Activated naive CD4-positive, alpha-beta T cell treated with anti-CD3 and anti-CD28 coated beads, Interleukin-2, amount 10 ng/mL, durations not matched to agents 7 days and 5 days (primary cell): ENCODE measurements at places on chromosomes 3 and 15.

DNA sequence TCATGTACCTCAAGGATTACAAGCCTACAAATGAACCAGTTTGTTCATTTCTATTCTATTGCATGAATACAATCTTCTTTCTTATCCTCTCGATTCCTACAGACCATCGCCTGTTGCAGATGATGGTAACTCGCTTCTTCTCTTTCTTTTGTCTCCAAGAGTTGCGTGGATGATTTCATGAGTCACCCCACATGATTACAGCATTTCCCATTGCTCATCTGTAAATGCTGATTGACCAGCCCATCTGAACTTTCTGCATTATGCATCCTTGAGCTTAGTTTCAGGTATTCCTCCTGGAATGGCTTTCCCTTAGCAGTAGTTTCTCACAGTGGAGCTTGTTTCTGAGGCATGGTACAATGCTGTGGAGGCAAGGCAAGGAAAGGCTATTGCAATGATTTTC, 109.6 kb upstream of the TOPAZ1 start:
- no peak for DNase-seq

DNA sequence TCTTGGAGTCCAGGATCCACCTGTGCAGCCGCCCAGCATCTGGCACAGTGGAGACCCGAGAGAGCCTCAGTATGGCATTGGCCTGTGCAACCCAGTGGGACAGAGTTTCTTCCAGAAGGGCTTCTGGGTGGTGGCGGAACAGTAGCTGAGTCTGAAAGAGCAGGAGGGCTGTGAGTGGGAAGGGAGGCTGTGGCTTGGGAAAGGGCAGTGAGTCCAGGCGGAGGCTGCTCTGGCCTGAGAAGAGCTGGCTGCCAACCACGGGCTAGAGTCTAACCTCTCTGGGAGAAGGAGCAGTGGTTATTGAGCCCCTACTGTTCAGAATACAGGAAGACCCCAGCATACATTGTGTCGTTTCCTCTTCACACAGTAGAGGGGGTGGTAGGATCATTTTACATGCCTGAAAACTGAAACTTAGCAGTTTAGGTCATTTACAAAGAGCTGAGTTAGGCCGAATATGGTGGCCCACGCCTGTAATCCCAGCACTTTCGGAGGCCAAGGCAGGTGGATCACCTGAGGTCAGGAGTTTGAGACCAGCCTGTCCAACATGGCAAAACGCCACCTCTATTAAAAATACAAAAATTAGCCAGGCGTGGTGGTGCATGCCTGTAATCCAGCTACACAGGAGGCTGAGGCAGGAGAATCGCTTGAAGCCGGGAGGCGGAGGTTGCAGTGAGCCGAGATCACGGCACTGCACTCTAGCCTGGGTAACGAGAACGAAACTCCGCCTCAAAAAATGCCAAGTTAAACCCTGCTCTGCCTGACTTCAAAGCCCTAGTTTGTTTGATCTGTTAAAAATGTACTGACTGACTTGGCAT, 3.2 kb downstream of the AEN start:
- DNase-seq, result peak; percentile 68

DNA sequence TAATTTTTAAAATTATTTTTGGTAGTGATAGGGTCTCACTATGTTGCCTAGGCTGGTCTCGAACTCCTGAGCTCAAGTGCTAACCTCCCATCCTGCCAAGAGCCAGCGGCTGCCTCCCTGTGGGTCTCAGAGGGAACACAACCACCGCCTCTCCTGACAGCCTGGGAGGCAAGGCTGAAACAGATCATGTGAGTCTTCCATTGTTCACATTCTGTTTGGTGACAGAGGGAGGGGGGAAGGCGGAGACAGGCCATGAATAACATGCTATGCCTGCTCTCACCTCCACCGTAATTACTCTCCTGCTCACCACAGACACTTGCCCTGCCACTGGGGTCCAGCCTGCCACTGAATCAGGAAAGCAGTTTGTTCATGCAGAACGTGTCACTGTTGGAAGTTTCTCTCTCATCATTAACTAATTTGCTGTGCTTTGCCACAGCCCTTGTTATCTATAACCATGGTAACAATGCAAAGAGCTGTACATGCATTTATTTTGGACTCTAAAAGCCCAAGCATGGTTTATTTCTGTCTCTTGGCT, 78.4 kb upstream of the RASGRF1 start:
- DNase-seq, result no peak

GRCh38 chr3:25304916-25305315, 123.1 kb upstream of the RARB start:
- no peak for DNase-seq

DNA sequence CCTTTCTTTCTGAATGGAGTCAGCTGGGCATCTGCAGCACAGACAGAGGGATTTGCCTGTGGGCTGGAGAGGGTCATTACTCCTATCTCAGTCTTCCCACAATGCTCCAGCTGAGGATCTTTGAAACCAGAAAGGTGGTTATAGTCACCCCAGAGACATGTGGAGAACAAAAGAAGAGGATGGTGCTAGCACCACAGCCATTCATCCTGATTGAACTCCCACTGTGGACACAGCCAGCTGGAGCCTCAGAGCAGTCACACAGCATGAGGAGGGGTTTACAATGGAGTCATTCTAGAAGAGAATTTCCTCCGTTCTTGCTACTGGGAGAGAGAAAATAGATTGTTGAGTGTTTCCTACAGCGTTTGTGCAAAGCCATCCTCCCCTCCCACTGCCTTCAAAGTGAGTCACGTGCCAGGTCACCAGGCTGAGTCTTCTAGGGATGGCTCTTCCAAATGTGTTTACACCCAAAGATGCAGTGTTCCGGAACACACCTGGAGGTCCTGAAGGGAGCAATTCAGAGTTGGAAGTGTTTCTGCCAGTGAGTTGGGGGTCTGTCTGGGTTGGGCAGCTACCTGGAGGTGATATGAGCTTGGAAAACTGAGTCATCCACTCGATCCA, 18.9 kb upstream of the GREM1 start:
- DNase-seq, result no peak

- no peak for DNase-seq
Observed at GRCh38 chr3:10936686-10937085, 55.9 kb upstream of the SLC6A1 start.

DNA sequence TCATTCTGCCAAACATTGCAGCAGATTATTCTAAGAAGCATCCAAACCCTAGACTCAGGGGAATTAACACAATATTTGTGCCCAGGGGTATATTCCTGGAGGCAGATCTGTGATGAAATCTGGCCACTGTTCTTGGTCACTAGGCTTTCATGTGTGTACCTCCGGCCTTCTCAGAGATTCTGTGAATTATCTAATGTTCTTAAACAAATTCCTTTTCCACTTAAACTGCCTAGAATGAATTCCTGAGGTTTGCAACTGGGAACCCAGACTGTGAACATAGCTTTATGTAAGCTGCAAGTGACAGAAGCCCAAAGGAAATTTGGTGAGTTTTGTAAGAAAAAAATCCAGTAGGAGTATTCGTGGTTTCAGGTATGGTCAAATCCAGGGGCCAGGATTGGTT, 20.7 kb upstream of the CTNNB1 start:
- DNase-seq, result no peak

GRCh38 chr3:158057666-158058065, 48.6 kb downstream of the SHOX2 start:
- DNase-seq, result no peak

DNA sequence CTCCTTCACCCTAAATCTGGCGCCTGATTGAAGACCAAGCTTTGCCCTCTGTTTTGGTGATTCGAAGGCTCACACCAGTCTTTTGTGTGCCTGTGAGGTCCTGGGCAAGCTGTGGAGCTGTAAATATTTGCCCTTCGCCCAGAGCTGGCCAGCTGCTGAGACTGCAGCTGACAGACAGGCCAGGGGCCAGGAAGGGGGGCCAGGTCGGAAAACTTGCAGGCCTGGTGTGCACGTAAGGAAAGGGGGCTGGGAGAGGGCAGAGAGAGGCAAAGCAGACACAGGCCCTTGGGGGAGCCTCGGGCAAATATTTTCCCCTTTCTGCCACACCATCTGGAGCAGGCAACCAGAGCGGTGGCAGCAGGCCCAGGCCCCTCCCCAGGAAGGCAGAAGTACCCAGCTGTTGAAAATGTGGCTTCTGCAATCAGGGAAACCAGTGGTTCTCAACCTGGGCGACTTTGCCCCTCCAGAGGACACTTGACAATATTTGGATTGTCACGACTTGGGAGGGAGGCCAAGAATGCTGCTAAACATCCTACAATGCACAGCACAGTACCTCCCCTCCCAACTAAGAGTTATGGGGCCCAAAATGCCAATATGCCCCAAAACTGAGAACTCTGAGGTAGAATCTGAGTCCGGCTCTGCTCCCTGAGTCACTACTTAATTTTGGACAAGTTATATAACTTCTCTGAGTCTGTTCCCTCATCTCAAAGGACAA, 2.5 kb downstream of the PDZRN3 start:
- DNase-seq, result no peak

GRCh38 chr3:49198161-49198560, 26.8 kb downstream of the KLHDC8B start:
- DNase-seq, result no peak

DNA sequence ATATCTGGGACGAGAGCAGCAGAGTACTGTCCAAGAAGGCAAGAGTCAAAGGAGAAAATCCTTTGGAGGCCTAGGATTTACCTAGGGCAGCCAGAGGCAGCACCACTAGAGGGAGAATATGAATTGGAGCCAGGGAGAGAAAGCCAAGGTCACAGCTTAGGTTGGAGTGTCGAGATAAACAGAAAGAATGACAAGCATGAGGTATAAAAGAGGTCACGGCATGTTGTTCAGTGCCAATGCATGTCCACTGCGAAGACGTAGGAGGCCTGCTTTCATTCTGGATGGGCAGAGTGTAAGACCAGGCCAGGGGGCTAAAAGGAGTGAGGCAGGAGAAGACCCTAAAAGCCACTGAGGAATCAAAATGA, 47.2 kb downstream of the THBS1 start:
- DNase-seq, result no peak

DNA sequence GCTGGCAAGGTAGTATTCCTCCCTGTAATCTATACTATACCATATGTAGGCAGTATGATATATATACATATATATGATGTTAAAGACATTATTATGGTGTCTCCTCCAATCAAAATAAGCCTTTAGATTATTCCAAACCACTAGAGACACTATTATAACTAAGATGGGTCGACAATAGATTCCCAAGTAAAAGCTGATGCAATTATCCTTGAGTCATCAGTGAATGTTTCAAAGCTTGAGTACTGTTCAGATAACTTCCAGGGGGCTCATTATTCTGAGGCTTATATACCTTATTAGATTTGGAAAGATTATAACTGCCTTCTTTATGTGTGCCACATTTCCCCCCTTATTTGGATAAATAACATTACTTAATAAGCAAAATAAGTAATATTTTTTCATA, 11.9 kb upstream of the C3orf38 start:
- no peak for DNase-seq

- DNase-seq, result no peak
Observed at GRCh38 chr15:35934383-35935049, 388.6 kb upstream of the DPH6 start.

DNA sequence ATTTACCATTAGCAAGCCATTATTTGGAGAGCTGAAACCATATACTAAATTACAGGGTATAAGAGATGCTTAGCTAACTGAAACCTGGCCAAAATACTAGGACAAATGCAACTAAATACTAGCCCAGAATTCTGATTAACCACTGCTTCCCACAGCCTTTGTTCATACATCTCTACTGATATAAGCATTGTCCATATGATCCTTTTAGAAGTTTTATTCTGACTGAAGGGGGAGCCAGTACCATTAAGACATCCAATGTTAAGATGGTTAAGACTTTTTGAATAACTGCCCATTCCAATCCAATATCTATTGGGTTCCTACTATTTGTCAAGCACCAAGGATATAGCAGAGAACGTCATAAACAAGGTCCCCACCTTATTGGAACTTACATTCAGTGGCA, 421.3 kb downstream of the FOXP1 start:
- no peak for DNase-seq

DNA sequence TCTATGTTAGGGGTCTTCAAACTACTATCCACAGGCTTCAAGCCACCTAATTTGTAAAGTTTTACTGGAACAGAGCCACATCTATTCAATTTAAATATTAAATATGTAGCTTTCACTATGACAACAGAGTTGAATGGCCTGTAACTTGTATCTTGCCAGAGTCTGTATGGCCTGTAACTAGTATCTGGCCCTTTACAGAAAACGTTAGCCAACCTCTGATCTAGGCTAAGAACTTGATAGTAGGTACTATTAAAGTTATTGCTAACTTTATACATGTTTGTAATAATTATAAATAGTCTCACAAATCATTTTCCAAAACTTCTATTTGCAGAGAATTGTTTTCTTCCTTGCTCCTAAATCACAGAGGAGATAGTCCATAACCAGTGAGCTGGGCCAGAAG, 40.0 kb downstream of the ANKRD28 start:
- no peak for DNase-seq
